ENCODE measurements at places on chromosomes 2 and 18.

GRCh38 chr2:74760875-74761630 lies 72.9 kb upstream of the HK2 start:
- no peak for DNase-seq

- DNase-seq = no peak
Observed at GRCh38 chr2:128304715-128305554, 13.7 kb downstream of the HS6ST1 start.

DNA sequence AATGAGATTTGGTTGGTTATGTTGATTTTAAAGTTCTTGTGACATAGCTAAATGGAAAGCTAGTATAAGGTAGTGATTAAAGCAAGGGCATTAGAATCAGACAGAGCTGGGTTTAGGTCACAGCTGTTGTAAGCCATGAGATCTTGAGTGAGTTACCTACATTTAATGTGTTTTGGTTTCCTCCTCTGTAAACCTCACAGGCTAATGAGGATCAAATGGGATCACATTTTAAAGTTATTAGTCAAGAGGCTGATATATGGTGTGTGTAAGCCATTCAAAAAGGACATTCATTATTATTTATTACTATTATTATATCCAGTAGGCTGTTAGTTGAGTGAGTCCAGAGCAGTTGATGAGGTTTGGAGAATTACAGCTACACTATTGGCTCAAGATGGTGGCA lies 416.2 kb downstream of the IRS1 start:
- no peak for DNase-seq

- no peak for DNase-seq
Observed at GRCh38 chr2:139514951-139515350, 734.8 kb upstream of the NXPH2 start.

GRCh38 chr2:50328680-50329079 lies 703.3 kb downstream of the NRXN1 start:
- no peak for DNase-seq

- DNase-seq = no peak
Observed at GRCh38 chr2:8271461-8271860, 410.4 kb upstream of the ID2 start.

GRCh38 chr2:152247337-152247695 lies 71.8 kb upstream of the STAM2 start:
- no peak for DNase-seq

DNA sequence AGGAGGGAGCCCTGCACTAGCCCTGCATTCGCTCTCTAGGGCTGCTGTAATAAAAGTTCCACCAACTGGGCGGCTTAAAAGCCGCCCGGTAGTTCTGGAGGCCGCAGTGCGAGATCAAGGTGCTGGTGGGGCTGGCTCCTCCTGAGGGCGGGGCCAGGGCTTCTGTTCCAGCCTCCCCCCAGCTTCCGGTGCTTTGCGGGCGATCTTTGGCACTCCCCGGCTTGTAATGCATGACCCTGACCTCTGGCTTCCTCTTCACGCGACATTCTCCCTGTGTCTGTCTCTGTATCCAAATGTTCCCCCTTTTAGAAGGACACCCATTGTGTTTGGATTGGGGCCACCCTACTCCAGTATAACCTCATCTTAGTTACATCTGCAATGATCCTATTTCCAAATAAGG lies 84.5 kb downstream of the ZCCHC2 start:
- no peak for DNase-seq

GRCh38 chr18:72823345-72823744 lies 44.4 kb downstream of the NETO1 start:
- no peak for DNase-seq

DNA sequence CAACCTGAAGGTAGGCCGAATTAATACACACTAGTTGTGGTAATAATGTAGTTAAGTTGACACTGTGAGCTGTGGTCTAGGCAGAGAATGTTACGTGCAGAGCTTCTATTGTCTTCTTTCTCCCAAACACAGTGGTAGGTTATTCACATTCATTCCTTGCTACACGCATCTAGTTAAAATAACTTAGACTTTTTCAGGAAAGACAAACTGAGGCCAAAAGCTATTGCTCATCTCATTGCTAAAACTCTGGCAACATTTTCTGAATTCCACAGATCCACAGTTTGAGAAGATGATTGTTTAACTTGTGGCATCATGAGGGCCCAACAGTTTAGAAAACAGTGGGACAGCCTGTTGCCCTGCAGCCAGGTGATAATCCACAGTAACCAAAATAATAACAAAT lies 850.4 kb upstream of the FSHR start:
- DNase-seq = no peak

GRCh38 chr2:8552293-8552801 lies 129.5 kb upstream of the ID2 start:
- no peak for DNase-seq

Measured in HL-60 (cell line).